HuH-7 (cell line): ENCODE measurements at places on chromosomes 5 and 9.

- DNase-seq: peak; percentile 73
These were observed 71.1 kb downstream of the EHMT1 start for GRCh38 chr9:137689745-137690529.

DNA sequence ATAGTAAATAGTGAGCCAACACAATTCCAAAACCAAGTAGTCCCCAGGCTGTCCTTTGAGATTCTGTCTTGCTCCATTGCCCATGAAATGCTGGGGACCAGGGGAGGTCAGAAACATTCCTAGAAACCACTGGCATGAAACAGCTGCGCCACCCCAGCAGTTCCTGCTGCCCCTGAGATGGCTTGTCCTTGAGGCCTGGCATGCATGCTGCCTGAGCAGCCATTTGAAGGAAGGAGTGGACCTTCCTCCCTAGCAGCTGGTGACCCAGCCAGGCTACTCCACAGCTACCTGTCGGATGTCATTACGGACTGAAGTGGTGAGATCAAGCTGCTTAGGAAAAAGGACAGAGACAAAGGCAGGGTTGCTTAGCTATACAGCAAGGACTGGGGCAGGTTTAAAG is 260.6 kb downstream of the DENND1A start:
- no peak for DNase-seq

- no peak for DNase-seq
These were observed 43.4 kb downstream of the DPYSL3 start for GRCh38 chr5:147466360-147466980.

GRCh38 chr5:61163905-61164304 is 1.6 kb upstream of the SMIM15 start:
- no peak for DNase-seq

DNA sequence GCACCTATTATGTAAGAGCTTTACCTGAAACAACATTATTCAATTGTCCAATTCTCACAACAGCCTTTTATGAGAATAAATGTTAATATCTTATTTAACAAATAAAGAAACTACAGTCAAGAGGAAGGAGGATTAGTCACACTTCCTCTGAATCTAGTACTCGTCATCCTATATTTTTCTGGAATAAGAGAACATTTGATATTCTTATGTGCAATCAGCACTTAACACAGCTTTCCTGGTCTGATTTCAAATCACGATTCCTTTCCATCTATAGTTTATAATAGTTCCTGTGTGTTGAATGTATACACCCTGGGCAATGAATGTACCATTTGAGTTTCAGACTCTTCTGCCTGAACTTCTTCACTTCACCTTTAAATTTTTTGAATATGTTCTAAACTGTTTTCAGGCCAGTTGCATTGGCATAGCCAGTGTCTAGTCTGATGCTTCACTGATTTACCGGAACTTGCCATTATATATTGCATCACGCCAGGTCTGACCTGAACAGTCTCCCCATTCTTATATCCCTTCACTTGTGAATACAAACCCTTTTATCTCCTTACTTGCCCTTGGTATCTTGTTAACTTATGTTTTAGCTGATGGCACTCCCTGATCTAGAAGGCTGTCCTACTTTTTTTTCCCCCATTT is 698.3 kb downstream of the MAT2B start:
- DNase-seq: no peak

DNA sequence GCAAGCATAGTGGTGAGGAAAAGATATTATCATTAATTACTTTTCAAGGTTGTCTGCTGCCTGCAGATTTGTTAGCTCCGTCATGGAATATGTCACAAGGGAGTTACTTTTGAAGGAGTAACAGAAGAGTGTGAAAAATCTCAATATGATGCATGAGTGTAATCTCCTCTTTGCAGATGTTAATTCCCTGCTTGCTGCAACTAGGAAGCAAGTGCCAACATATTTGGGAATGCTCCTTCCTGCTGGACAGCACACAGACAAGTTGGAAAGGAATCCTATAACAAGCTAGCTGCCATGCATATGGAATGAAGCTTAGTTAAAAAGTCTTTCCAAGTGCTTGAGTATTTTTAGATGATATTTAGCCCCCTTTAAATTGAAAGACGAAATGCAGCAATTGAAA is 2023.6 kb upstream of the CDH6 start:
- DNase-seq: no peak

GRCh38 chr9:69214939-69215338 is 40.9 kb downstream of the TJP2 start:
- DNase-seq: no peak

GRCh38 chr5:169742771-169743296 is 105.8 kb downstream of the DOCK2 start:
- no peak for DNase-seq

- DNase-seq: no peak
These were observed 11.6 kb downstream of the EPB41L4B start for GRCh38 chr9:109309282-109309681.

DNA sequence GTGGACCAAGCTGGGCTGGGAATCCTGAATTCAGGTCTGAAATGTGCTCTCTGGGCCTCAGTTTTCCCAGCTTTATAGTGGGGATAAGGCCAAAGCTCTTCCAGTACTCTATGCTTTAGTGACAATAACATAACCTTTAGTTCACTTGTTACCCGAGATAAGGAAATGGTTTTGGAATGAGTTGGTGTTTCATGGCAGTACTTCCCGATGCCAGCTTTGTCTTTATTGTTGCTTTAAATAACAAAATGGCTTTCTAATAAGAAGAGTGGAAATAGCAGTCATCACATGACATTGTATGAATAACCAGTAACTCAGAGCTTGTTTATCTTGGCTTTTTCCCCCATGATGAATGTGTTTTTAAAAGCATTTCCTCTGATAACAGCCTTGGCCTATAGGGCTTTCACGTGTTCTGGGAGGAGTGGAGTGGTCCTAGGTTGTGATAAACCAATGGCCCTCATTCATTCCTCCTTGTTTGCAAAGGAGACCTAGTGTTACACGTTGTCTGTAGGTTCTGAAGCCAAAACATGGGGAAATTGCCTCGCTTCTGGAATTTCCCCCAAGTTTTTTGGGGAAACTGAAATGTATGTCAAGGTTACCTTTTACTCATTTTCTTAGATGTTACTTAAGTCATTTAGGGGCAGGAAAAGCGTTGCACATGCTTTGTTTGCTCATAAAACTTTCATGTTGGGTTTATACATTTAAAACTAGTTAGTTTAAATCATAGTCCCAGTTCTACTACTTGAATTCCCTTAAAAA is 53.7 kb downstream of the ZNF618 start:
- no peak for DNase-seq

DNA sequence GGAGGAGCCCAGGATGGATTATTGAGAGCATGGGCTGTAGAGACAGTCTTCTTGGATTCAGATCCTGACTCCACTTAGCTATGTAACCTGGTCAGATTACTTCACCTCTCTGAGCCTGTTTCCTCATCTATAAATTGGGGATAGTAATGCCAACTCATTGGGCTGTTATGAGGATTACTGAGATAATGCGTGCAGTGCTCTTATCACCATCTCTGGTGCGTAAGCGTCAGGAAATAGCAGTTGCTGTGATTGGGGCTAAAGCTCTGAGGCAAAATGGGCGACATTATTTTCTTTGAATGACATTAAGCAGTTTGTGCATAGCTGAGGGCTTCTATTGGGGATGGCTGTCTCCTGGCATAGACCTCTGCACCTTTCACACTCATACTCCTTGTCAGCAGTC is 995 bp upstream of the MSMP start:
- DNase-seq: no peak

DNA sequence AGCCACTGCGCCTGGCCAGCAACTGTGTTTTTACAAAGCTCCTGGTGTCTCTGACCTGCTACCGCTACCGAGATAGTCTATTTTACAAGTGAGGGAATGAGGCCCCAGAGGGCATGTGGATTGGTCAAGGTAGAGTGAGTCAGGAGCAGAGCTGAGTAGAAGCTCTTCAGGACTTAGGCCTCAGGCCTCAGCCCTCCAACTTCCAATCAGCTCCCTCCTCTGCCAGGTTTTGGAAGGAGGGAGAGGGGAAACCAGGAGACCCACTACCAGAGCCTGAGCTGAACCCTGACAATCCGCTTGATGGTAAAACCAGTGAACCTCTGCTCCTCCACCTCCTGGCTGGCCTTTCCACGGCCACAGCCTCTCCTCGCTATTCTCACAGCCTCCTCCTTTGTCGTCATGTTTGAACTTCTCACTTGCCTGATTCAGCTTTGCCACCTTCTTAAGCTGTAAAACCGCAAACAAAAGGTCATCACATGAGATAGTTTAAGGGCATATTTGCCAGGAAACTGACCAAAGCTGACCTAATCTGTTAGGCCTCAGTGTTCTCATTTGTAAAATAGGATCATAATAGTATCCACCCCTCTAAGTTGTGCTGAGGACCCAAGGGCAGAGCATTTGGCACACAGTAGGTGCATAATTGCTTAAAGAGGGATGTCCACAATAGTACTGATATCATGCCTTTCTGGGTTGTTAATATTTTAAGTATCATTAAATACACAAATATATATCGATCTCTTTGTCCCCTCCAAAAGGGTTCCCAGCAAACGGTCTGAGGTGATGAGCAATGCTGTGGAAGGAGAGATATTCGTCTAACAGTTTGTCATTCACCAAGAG is 1.7 kb downstream of the TRAF1 start:
- no peak for DNase-seq

DNA sequence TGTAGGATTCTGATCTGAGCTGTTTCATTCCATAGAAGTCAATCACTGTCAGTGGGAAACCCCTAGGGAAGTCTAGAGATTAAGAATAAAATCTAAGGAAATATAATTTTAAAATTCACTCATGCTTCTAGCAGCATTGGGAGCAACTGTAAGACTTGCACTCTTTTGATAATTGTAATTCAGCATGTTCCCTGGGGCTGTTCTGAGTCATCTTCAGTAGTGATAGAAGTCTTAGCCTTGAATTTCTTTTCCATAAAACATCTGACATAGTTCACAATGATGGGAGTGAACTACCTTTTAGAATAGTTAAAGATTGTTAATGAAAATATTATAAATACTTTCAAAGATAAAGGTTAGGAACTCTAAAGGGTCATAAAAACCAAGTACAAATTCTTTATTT is 935.8 kb downstream of the DTWD2 start:
- DNase-seq: no peak

- no peak for DNase-seq
These were observed 183.3 kb downstream of the DIRAS2 start for GRCh38 chr9:90459321-90459720.

GRCh38 chr5:172007175-172008110 is 1.0 kb upstream of the FBXW11 start:
- no peak for DNase-seq
